ENCODE measurements at places on chromosomes 1 and 21.

- DNase-seq: peak; percentile 62
Observed at GRCh38 chr1:199084293-199084692, 445.5 kb downstream of the PTPRC start.

GRCh38 chr1:246280551-246280950 is 226.5 kb downstream of the SMYD3 start:
- peak; percentile 41 for DNase-seq

DNA sequence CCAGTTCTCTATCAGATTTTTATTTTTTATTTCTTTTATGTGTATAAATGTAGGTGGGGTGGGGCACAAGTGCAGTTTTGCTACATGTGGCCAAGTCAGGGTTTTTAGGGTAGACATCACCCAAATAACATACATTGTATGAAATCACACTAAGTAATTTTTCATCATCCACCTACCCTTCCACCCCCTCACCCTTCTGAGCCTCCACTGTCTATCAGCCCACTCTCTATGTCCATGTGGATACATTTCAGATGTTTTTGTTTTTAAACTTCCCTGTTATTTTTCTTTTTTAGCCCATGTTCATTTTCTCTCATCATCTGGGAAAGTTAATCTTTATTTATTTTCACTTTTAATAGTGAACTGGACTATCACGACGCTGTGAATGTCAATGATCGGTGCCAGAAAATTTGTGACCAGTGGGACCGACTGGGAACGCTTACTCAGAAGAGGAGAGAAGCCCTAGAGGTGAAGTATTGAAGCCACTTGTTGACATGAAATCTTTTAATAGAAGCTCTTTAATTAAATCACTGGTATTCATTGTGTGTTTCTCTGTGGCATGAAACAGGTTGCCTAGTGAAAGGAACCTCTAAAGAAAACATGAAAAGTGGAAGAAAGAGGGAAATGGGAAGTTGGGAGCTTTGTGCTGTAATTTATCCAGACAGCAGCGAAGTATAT is 47.6 kb upstream of the MTR start:
- no peak for DNase-seq

DNA sequence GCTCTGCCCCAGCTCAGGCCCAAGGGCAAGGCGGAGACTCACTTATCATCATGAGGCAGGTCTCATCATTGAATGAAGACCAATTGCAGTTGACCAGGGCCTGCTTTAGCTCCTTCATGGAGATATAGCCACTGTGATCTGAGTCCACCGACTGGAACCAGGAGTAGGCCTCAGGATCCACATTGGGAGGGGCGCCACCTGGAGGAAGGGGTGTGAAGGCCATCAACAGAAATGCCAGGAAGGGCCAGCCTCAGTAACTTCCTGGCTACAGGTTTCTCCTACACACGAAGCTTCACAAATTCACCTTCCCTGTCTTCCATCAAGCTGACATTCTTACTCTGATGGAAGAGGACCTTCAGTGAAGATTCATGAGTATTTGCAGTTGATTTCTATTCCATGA is 11.6 kb downstream of the PEF1 start:
- peak; percentile 16 for DNase-seq

DNA sequence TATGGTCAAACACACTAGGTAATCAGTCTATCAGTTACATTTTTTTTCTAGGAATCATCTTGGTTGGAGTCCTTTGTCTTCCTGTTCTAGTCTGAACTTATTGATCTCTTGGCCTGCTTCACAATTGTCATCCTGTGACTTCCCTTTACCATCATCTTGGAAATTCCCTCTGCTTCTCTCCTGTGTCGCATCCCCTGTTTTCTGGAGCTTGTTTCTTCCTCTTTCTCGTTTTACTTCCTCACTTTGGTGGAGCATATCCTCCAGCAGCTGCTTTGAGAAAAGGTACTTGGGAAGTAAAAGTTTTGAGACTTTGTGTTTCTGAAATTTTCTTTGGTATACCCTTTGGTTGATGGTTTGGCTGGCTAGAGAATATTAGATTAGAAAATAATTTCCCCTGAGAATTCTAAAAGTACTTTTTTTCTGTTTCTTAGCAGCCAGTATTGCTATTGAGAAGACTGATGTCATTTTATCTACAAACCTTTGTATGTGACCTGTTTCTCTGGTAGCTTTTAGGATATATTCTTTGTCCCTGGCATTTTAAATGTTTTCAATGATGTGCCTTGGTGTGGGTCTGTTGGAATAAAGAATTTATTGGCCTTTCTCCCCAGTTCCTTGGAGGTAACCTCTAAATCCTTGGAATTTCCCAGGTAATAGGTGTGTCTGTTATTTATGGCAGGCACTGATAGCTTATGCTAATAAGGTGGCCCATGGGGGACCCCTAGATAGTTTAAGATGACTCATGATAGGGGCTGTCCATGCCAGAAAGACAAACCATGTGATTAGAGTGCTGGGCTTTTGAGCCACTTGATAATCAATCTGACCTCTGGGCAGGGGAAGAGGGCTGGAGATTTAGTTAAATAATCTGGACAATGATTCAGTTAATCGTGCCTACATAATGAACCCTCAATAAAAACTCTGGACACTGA is 6.1 kb upstream of the MYCL start:
- no peak for DNase-seq

DNA sequence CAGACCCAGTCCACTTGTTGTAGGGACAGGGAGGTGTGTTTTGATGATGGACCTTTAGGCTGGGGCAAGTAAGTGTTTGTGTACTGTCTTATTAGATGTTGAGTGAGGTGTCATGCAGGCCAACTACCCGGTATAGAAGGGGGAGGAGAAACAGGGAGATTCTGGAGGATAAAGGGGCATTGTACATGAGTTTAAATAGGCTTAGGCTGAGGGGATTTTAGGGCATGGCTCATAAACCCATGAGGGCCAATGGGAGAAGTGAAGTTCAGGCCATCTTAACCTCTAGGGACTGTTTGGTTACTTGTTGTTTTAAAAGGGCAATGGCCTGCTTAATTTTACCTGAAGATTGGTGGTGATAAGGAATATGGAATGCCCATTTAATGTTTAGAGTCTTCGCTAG is 38.2 kb upstream of the PLA2G5 start:
- DNase-seq: no peak

- DNase-seq: no peak
Observed at GRCh38 chr1:52122384-52122783, 19.5 kb upstream of the ZFYVE9 start.

DNA sequence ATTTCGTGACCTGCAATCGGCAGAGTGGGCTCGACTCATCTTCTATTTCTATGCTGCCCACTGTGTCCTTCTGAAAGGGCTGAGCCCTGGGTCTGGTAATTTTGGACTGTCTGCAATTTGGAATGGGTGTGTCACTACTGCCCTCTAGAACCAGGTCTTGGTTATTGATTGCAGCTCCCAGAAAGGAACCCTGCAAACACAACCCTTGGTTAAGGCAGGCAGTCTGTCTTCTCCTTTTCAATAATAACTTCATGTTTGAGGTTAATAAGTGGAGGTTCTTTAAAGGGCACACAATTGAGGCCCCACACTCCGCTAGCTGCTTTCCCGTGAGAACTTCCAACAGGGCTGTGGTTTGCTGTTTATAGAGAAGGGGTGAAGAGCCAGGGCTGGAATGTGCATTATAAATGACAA is 79.9 kb upstream of the LYST start:
- peak; percentile 67 for DNase-seq

DNA sequence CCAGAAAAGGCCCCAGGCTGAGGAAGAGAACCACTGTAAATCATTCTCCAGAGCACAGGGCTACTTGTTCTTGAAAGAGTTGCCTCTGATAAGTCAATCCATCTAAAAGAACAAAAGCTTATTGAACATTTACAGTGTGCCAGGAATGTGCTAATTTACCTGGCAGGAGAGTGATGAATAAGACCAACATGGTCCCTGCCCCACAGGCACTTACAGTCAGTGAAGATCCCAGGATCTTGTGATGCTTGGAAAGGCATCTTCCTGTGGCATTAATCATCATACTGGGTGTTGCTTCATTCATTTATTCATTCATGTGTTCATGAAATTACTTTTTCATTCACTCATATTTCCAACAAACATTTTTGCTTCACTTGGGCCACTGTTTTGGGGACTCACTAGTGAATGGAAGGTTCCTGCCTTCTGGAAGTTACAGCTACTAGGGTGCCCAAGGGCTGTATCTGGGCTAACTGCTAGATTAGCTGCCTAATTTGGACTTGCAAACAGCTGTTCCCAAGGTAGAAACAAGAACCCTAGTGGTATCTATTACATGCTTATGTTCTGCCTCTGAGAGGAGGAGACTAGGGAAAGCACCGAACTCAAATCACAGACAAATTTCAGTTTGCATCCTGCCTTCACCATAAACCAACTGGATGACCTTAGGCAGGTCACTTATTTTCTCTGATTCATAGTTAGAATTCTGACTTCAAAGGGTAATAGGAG is 133.5 kb downstream of the CLIC6 start:
- DNase-seq: no peak

DNA sequence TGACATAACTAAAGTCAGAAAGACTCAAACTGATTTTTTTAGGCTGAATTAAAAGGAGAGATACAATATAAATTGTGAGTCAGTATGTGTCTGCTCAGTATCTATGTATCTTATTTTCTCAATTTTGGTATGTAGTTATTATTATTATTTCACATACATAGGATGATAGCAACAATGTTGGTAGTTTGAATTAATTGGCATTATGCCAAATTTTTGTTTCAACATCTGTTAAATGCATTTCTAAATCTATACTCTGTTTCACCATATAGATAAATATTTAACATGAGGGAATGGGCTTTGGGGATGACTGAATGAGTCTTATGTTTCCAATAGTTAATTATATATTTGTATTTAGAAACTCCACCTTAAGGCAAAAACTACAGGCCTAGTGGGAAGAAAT is 12.6 kb upstream of the HMCN1 start:
- DNase-seq: no peak

DNA sequence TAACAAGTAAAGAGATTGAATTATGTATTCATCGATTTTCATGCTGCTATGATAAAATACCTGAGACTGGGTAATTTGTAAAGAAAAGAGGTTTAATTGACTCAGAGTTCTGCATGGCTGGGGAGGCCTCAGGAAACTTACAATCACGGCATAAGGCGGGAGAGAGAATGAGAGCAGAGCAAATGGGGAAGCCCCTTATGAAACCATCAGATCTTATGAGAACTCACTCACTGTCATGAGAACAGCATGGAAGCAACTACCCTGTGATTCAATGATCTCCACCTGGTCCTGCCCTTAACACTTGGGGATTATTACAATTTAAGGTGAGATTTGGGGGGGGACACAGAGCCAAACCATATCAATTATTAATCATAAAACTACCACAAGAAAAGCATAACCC is 3.3 kb upstream of the GBP3 start:
- no peak for DNase-seq

DNA sequence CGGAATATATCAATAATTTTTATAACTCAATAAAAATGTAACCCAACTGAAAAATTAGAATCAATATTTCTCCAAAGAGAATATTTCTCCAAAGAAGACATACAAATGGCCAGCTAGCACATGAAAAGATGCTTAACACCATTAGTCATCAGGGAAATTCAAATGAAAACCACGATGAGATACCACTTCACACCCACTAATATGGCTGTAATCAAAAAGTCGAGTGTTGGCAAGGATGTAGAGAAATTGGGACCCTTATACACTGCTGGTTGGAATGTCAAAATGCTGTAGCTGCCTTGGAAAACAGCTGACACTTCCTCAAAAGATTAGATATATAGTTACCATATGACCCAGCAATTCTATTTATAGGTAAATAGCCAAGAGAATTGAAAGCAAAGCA is 133.0 kb downstream of the GPR52 start:
- peak; percentile 12 for DNase-seq

DNA sequence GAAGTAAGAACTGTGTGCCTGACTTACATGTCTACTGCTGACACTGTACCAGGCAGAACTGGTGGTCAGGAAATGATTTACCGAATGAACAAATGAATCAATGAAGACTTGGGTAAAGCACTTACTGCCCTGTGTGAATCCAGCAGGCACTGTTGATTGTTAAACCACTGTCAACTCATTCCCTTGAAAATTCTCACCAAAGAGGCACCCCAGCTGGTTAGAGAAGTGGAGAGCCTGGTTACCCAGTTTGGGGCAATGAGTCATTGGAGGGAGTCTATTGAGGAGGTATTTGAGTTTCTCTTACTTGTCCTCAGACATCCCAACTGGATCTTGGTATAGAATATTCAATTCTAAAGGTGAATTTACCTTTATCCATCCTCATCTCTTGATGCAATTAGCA is 34.2 kb downstream of the JUN start:
- DNase-seq: no peak

DNA sequence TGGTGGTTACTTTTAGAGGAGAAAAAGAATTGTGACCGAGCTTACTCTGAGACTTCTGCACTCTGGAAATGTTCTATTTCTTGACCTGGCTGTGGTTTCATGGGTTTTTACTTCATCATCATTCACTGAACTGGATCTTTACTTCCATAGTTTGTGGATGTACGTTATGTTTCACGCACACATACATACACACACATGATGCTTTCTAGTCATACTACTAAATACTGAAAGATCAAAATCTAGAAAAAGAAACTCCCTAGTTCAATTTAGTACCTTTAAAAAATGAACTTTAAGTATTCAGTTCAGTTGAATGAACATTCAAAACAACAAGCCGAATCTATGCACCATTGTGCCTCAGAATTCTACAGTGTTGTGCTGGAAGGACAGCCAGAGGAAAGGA is 65.0 kb downstream of the TEX35 start:
- no peak for DNase-seq

GRCh38 chr1:231421546-231421970 is 529 bp downstream of the EGLN1 start:
- peak; percentile 52 for DNase-seq

- DNase-seq: peak; percentile 71
Observed at GRCh38 chr1:178847396-178847849, 23.5 kb downstream of the ANGPTL1 start.

- no peak for DNase-seq
Observed at GRCh38 chr1:198717510-198717909, 78.7 kb downstream of the PTPRC start.

- DNase-seq: no peak
Observed at GRCh38 chr1:39654291-39654690, 14.8 kb upstream of the HEYL start.

DNA sequence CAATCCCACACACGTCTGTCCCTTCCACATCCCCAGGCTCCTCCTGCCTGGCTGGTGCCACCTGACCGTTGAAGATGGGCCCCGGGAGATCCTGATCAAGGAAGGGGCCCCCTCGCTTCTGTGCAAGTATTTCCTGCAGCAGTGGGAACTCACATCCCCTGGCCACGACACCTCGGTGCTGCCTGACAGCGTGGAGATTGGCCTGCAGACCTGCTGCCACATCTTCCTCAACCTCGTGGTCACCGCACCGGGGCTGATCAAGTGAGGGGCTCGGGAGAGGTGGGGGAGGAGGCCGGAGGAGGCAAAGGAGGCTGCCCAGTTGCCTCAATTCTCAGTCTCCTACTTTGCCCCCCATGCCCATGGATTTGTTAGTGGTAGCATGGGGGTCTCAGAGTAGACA is 5.6 kb downstream of the NCDN start:
- DNase-seq: no peak

DNA sequence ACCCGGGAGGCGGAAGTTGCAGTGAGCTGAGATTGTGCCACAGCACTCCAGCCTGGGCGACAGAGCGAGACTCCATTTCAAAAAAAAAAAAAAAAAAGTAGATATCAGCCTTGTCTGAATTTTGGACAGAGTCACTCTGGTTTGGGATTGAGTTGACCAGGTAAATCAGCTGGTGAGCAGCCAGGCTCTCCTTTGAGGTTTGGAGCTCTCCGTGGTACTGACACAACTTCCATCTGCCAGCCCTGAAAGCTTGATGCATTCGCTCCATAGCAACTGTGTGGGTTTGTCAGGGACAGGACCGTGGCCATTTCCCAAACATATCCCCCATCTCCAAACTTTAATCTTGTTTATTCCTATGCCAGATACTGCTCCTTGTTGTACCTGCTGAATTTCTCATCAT is 155.2 kb downstream of the DMRTA2 start:
- peak; percentile 16 for DNase-seq

Measured in fibroblast of skin of right biceps (primary cell).